ENCODE measurements at places on chromosomes 2 and 18.

DNA sequence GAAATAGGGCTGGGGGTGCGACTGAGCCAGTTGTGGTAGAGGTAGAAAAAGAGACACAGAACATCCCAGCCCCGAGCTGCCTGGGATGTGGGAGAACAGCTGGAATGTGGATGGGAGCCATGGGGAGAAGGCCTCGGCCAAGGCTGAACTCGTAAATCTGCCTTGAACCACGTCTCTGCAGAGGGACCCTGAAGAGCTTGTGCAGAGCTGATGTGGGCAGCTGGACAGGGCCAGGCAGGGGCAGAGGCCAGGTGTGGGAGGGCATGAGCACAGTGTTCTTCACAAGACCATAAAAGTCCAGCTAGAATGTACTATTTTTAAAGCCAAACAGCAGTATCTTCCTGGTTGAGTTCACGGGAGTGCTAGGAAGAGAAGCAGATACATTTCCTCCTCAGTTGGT lies 5.7 kb downstream of the TCF23 start:
- H3K27ac ChIP-seq: no peak overlapping the region
- no peak overlapping the region for H3K4me3 ChIP-seq
- no peaks in the 10 kb centered on the region for H3K36me3 ChIP-seq
- no peaks in the 10 kb centered on the region for H3K27me3 ChIP-seq
- no peak for DNase-seq

DNA sequence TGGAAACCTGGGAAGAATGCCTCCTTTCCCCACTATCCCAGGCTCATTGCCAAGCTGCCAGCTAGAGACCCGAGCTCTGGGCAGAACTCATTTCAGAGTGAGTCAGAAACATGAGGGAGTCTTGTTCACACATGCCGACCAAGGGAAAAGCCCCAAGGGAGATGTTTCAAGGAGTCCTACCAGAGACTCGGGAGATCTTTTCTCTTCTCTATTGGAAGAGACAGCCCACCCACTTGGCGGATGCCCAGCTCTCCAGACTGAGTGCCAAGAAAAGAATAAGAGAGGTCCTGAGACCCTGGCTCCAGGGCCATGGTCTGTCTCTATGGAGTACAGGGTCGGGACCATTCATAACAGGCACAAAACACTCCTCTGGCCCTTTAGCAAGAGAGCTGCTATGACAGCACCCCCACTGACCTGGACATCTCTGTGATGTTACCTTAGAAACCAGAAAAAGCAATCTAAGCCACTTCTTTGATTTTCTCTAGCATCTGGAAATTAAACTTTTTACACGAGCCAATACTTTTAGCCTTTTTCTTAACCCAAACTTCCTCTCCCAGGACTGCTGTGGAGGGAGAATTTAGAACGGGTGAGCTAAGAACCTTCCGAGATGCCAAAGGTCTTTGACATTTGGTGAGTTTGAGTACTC lies 18.5 kb upstream of the IGFBP5 start:
- no peaks in the 10 kb centered on the region for H3K4me1 ChIP-seq
- DNase-seq: no peak
- H3K36me3 ChIP-seq: no peaks in the 10 kb centered on the region

DNA sequence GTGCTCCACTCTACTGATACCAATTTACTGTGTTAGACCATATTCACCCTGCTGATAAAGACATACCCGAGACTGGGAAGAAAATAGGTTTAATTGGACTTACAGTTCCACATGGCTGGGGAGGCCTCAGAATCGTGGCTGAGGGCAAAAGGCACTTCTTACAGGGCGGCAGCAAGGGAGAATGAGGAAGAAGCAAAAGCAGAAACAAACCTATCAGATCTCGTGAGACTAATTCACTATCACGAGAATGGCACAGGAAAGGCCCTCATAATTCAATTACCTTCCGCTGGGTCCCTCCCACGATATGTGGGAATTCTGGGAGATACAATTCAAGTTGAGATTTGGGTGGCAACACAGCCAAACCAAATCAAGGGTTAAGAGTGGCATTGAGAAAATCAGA lies 65.2 kb downstream of the LDLRAD4 start:
- DNase-seq: no peak
- H3K36me3 ChIP-seq: no peaks in the 10 kb centered on the region
- H3K4me3 ChIP-seq: no peak overlapping the region
- no peaks in the 10 kb centered on the region for H3K27me3 ChIP-seq
- peaks cover 32% of the 10 kb centered on the region for H3K4me1 ChIP-seq
- H3K27ac ChIP-seq: no peak overlapping the region

GRCh38 chr2:161228511-161229240 lies 68.4 kb downstream of the TANK start:
- H3K27ac ChIP-seq: no peak overlapping the region
- no peak for DNase-seq
- H3K4me1 ChIP-seq: no peaks in the 10 kb centered on the region
- peaks cover 24% of the 10 kb centered on the region for H3K36me3 ChIP-seq
- no peaks in the 10 kb centered on the region for H3K27me3 ChIP-seq

GRCh38 chr2:209145941-209146681 lies 277.7 kb upstream of the MAP2 start:
- H3K4me3 ChIP-seq: no peak overlapping the region
- no peaks in the 10 kb centered on the region for H3K36me3 ChIP-seq
- H3K27ac ChIP-seq: no peak overlapping the region
- no peak for DNase-seq
- no peaks in the 10 kb centered on the region for H3K27me3 ChIP-seq
- no peaks in the 10 kb centered on the region for H3K4me1 ChIP-seq

DNA sequence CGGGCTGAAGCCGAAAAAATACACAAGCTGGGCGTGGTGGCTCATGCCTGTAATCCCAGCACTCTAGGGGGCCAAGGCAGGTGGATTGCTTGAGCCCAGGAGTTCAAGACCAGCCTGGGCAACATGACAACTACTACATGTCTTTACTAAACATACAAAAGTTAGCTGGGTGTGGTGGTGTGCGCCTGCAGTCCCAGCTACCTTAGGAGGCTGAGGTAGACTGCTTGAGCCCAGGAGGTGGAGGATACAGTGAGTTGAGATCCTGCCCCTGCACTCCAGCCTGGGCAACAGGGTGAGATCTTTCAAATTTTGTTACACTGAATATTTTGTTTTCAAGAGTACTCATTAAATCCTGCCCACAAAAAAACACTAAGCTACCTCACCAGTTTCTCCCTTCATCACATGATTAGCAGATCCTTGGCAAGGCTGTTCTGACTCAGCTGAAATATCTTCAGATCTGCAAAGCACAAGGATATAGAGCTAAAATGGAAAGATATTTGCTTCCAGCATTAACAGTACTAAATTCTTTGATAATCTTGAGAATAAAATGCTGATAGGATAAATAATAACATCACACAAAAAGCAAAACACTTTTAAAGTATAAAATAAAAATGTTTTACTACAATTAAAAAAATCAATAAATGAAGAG lies 28.2 kb upstream of the MCM6 start:
- no peaks in the 10 kb centered on the region for H3K4me1 ChIP-seq
- no peak for DNase-seq
- H3K36me3 ChIP-seq: peaks cover 15% of the 10 kb centered on the region
- no peak overlapping the region for H3K4me3 ChIP-seq
- no peaks in the 10 kb centered on the region for H3K27me3 ChIP-seq

GRCh38 chr2:23709311-23709710 lies 217.6 kb downstream of the ATAD2B start:
- H3K4me1 ChIP-seq: no peaks in the 10 kb centered on the region
- no peak overlapping the region for H3K4me3 ChIP-seq
- H3K27ac ChIP-seq: no peak overlapping the region
- H3K36me3 ChIP-seq: no peaks in the 10 kb centered on the region
- DNase-seq: no peak
